ENCODE measurements at places on chromosomes 3 and 15.

GRCh38 chr3:71673486-71673885, 51.7 kb downstream of the EIF4E3 start:
- DNase-seq: no peak

DNA sequence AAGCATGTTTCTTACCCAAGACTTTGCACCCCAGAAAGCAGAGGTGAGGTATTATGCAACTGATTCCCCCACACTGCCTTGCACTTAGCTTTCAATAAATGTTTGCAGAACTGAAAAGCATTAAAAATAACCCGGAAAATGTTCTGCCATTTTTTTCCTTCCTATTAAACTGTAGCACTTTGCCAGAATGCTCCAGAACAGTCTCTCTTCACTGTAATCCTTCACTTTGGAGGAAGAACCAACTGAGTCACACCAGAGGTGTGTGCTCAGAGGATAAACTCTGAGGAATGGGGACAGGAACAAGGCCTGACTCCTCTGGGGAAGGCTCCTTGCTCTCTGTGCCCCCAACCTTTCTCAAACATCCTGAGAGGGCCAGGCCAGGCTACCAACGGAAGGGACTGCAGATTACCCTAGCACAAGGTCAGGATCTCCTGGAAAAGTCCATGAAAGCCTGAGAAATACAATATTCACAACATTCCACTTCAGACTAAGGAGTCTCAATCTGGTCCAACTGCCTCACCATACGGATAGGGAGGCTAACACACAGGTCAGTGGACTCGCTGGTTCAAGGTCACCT, 19.0 kb downstream of the ANP32A start:
- DNase-seq: no peak

DNA sequence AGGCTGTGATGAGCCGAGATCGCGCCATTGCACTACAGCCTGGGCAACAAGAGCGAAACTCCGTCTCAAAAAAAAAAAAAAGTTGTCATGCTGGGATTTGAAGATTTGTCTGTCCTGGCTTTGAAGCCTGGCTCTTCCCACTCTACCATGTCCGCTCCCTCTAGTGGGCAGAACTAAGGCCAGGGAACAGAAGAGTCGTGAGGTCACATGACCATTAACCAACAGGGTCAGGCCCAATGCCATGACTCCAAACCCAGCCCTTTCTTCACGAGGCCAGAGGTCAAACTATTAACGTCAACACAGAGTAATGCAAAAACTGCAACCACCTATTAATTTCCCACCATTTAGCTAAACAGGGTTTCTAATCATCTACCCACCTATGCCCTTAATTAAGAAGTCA, 212.1 kb downstream of the ADAMTS17 start:
- DNase-seq: no peak

- peak; percentile 61 for DNase-seq
Observed at GRCh38 chr3:53195602-53196574, 34.9 kb downstream of the PRKCD start.

DNA sequence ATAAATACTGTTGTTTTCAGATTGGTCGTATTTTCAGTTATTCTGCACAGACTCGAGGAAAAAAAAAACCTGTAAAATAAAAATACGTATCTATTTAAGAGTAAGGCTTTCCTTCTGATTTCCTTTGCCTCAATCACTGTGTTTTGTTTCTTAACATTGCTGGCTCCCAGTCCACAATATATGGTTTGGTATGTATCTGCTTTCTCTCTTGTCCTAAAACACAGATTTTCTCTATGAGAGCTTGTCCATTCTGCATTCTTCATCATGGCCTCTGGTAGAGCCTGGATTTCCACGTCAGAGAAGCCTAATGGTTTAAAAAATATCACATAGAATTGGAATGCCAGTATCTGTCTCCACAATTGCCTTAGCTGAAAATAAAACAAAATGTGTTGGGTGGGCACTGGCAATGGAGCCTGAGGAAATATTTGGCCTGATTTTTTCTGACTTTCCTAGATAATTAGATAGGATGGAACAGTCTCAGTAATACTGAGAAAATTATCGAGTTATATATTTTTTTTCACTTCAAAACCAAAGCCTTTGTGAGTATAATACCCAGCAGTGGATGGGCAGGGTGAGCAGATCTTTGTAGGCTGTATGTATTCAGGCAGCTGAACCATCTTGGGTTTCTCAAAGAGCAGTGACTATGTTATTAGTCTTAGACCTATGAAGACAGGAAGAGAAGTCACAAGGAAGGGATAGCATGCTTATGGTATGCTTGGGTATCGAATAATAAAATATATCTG, 1.9 kb downstream of the CD200 start:
- DNase-seq: no peak

All from progenitor cell of endocrine pancreas (in vitro differentiated cells).